ENCODE measurements at places on chromosomes 3 and 15.

DNA sequence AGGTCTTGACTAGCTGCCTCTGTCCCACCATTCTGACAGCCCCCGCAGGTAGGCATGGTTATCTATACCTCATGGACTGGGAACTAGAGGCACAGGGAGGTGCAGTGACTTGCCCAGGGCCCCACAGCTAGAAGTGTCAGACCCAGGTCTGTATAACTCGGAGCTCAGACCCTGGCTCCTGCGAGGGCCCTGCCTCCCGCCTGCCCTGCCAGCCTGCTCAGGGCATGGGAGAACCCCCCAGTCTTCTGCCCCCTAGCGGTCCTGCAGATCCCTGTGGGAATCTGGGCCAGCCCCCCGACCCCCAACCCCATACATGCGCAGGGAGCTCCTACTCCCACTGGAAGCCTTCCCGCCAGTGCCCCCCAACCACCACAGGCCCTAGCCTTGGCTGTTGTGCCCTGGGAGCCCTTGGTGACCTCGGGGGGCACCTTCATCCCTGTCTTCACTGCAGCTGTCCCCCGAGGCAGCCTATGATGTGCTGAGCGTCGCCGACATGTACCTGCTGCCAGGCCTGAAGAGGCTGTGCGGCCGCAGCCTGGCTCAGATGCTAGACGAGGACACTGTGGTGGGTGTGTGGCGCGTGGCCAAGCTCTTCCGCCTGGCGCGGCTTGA lies 6.9 kb downstream of the ABTB1 start:
- DNase-seq: no peak

GRCh38 chr15:74188216-74188615 lies 14.4 kb downstream of the STRA6 start:
- no peak for DNase-seq

- no peak for DNase-seq
Measured at GRCh38 chr3:115720983-115721382, 97.7 kb downstream of the GAP43 start.

GRCh38 chr15:87215100-87215499 lies 1041.4 kb downstream of the NTRK3 start:
- DNase-seq: no peak

GRCh38 chr3:112617285-112617684 lies 23.7 kb downstream of the CCDC80 start:
- no peak for DNase-seq

DNA sequence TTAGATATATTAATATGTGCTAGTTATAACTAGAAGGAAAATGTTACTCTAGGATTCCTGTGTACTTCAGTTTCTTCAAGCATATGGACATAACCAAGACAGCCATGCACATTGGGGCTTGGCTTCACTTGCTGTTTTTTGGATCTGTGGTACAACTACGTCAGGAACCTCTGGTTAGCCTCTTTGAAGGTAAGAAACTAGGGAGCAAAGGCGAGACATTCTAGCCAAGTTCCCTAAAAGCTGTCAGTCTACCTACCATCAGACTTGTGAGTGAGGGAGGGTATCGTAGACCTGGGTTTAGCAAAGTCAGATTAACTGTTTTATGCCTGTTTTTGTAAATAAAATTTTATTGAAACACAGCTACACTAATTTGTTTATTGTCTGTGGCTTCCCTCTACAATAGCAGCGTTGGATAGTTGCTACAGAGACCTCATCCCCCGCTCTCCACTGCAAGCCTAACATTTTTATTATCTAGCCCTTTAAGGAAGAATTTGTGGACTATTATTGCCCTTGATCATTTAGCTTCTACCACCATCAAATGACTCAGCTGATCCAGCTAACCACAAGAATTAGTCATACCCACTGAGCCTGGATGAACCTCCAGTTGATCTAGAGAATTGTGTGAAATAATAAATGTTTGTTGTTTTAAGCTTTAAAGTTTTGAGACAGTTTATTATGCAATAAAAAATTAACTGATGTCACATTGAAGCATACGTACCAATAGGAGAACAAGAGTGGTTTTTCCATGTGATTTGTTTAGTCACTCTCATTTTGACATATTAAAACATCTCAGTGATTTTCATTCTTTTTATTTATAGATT lies 58.1 kb downstream of the RSRC1 start:
- no peak for DNase-seq

DNA sequence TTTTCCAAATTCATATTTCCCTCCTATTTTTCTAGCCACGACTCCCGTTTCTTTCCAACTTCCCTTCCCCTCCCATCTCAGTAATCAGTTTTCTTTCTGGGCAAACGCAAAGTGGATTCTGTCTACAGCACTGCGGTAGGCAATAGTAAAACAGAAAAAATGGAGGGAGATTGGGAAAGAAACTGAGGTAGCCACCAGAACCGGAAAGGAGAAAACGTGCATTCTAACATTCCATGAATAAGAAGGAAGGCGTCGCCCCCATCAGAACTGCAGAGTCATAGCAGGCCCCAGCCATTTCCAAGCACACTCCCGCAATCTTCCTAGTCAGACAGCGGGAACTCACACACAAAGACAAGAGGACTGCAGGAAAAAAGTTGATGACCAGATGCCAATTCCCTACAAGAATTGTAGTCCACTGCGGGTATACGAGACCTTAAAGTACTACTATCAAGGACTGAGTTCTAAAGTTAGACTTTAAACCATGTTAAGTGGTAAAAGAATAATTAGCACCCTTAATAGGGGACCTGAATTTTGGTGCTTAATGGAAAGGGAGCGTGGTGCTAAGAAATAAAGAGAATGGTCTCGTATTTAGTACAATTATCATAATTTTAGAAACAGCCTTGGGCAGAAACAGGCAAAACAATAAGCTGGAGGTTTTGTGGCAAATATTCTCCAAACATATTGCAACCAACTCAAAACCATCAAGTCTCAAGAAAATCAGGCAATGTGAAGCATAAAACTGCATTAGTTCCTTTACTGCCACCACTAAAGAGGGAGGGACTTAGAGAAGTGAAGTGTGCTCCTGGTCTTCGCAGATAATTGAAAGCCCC lies 1.4 kb downstream of the PFN2 start:
- peak; percentile 66 for DNase-seq

DNA sequence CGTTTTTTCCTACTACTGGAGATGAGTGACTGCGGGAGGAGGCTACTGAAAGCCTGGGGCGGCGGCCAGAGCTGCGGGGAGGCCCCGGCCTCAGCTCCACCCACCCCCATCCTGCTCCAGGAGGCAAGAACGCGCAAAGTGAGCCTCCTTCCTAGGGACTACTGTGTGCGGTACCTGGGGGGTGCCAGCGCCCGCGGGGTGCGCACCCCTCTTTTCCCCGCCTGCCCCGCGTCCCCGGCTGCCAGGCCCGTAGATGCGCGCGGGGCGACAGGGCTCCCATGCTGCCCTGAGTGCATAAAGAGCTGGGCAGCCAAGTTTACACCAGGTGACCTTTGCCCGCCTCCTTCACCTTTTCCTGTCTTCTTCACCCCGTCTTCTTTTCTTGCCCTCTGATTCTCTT lies 2.5 kb upstream of the USF3 start:
- no peak for DNase-seq

- no peak for DNase-seq
Measured at GRCh38 chr3:139564294-139564861, 24.8 kb upstream of the RBP1 start.

DNA sequence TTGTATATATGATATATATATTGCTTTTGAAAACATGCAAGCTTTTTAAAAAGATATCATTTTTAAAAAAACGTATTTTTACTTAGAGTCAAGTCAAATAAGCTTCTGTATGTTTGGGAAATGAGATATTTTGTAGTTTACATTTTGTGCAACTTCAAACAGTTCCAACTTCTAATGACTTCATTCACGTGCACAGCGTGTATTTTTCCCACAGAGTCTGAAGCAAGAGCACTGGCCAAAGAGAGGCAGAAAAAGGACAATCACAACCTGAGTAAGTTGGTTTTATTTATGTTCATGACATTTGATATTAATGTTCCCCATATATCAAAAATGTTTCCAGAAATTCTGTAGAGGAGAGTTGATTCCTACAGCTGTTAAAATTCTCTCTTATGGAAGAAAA lies 47.9 kb upstream of the SAMMSON start:
- DNase-seq: no peak

- DNase-seq: no peak
Measured at GRCh38 chr3:179020112-179020511, 51.5 kb downstream of the ZMAT3 start.

DNA sequence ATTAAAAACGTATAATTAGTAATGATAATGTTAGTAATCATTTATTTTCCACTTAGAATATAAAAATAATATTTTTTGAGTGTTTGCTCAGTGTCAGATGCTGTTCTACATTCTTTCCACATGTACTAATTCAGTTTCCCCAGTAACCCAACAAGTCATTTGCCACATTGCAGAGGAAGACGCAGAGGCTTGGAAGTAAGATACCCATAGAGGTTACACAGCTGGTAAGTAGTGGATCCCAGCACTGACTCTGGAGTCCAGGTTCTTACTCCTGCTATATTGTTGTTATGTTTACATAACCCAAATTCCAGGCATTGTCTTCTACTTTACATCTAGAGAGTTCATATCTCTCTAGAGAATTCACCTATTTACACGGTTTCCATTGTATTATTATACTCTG lies 48.2 kb upstream of the MYO5C start:
- DNase-seq: no peak

Measured in right renal pelvis (tissue), 4 donors.